A549 treated with DMSO at 1 μM for 4 hours (cell line): ENCODE measurements at places on chromosomes 7 and 10. TPM values are rescaled to one million over a fixed set of nuclear protein-coding genes. Genes with fewer than 3 reads are reported as not detected.

PTPRZ1 gene
- not detected in 5 replicates for total RNA-seq

COPS6 gene
- total RNA-seq = 169 to 186 TPM (median 179 TPM) in 5 replicates

WDR11 gene
- 21.3 to 28.3 TPM (median 25.2 TPM) in 5 replicates for total RNA-seq

ARMC10 gene
- total RNA-seq = 26.7 to 43.6 TPM (median 39.2 TPM) in 5 replicates

SFTPA1 gene
- total RNA-seq = not detected in 5 replicates

CYP2C19 gene
- not detected in 5 replicates for total RNA-seq

CLEC2L gene
- total RNA-seq = 0.08 to 0.09 TPM in 2 of 5 replicates, not detected in the others

PLXDC2 gene
- 0.06 TPM in 2 of 5 replicates, not detected in the others for total RNA-seq

ADAM22 gene
- total RNA-seq = 0.32 to 0.44 TPM (median 0.36 TPM) in 5 replicates

MKX gene
- total RNA-seq = not detected in 5 replicates

MYH16 gene
- total RNA-seq = 0.64 to 1.3 TPM (median 0.88 TPM) in 5 replicates

PAX4 gene
- not detected in 5 replicates for total RNA-seq

SORCS1 gene
- not detected in 5 replicates for total RNA-seq

ZPBP gene
- not detected in 5 replicates for total RNA-seq

UFSP1 gene
- 2.9 to 5.7 TPM (median 5.0 TPM) in 5 replicates for total RNA-seq

NACAD gene
- total RNA-seq = 0.11 to 0.34 TPM (median 0.18 TPM) in 5 replicates

ZNF736 gene
- total RNA-seq = 0.01 to 0.10 TPM (median 0.02 TPM) in 4 of 5 replicates, not detected in the other

TMEM229A gene
- not detected in 5 replicates for total RNA-seq

CYP2C8 gene
- not detected in 5 replicates for total RNA-seq

ACHE gene
- total RNA-seq = 1.4 to 2.5 TPM (median 1.8 TPM) in 5 replicates

CACNA2D1 gene
- 5.4 to 12.3 TPM (median 11.0 TPM) in 5 replicates for total RNA-seq

OR2A5 gene
- total RNA-seq = not detected in 5 replicates

C7orf57 gene
- 0.24 to 0.37 TPM (median 0.28 TPM) in 5 replicates for total RNA-seq
